ENCODE measurements at places on chromosomes 16 and 17.

DNA sequence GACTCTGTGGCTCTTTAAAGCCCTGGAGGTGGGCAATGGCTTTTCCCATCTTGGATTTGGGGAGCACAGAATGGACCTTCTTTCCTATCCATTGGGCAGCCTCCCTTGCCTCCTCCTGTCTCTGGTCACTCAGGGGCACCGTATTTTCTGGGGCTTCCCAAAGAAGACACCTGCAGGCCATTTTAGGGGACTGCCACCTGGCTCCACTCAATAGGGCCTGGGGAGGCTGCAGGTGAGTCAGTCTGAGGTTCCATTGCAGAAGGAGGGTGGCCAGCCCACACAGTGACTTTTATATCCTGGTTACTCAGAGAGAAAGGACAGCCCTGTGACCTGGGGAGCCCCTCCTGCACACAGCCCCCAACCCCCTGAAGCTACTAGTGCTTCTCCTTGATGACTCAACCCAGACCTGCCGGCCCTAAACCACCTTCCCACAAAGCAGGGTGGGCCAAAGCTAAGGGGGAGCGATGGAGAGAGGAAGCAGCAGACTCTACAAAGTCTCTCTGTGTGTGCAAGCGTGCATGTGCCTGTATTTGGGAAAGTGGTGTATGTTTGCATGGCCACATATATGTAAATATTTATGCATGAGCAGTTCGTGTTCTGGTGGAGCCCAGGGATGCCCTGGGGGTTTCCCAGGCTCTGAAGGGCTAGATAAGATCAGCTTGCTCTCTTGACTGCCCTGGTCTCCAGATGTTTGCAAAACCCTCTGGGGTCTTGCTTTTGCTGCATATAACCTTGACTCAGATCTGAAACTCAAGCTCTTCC, 5.0 kb downstream of the CX3CL1 start:
- DNase-seq, result no peak

DNA sequence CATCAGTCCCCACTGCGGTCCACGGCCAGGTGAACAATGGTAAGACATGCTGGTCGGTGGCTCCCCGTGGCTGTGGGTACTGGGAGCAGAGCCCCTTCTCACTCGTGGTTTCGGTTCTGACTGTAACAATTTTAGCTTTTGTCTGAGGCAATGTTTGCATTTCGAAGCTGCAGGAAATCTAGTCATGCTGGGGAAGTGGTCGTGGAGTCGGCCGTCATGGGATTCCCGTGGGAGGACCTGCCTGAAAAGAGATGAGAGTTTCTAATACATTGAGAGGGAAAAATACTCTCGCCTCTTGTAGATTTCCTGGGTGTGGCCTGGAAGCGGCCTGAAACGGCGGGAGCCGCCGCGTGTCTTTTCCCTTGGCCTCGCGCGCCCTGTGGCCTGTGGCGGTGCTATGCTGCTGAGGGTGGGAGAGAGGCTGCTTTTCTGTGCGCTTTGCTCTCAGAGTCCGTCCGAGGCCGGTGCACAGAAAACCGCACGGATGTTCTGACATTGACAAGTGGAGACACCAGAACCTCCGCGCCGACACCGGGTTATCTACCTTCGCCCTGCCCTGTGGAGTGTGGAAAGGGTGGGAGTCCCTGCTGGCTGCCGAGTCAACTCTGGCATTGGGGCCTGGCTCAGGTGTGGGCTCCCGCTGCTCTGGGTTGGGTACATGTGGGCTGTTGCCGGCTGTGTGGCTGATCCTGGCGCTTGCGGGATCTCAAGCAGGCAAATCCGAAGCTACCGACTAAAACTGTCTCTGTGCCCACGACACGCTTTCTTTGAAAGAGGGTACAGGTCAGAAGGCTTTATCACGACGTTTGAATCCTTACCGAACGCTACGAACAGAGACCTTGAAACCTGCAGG, 60.8 kb downstream of the WDR45B start:
- no peak for DNase-seq

GRCh38 chr16:9118170-9118569, 26.7 kb downstream of the HAPSTR1 start:
- DNase-seq, result no peak

DNA sequence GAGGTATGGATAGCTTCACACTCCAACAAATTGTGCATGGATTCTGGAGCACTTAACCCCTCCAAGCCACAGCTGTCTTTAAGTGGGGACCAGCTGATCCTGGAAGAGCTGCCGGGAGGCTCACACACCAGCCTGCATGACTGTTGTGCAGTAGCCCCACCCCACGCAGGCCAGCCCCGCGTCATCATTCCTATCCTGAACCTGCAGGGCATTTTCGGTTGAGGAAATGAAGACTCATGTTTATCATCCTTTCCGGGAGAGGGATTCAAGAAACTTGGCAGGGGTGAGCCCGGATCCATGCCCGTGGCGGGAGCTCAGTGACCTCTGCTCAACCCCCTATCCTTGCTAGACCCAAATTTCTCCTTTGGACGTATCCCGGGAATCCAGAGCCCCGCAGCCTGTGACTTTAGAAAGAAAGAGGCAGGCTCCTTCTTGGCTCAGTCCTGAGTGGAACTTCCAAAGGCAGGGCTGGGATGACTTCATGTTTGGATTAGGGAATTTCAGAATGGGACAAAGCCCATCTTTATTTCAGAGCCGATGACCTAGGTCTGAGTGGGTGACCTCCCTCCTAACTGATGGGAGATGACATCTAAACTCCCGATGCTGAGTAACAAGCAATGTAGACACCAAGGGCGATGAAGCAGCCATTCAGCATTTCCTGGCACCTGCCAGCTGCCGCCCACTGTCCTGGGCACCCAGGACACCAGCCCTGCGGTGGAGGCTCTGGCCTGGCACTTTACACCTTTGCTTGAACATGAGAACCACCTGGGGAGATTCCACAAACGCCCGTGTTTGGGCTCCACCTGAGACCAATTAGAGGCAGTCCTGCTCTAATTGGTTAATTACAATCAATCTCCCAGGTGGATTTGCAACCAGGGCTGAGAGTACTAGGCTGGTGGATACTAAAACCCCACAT, 43.3 kb upstream of the CMIP start:
- no peak for DNase-seq

- no peak for DNase-seq
Measured at GRCh38 chr17:22270381-22270780, 578.1 kb downstream of the KCNJ18 start.

DNA sequence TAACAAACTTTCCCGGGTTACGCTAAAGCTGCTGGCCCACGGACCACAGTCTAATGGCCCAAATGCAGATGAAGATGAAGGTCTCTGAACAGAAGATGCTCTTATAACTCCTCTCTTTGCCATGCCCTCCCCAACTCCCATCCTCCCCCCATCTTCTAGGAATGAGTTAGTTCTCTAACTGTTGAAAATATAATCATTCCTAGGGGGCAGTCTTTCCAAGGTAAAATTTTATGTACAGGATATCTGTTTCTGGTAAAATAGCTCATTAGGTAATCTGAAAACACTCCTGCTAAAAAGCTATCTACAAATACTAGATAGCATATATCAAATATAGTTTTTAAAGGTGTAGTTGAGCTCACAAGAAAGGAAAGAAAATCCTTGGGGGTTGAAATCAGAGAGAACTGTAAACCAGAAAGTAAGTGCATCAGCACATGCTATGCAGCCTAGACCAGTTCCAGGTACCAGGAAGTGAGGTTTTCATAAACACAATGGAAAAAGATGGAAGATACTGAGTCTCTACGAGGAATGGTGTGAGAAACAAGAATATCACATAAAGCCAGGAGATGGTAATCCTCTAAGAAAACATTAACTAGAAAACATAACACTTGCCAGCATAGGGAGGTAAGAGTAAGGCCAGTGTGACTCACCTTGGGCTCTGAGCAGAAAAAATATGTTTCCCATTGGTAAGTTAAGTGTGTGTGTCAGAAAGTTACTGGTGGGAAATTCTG, 38.1 kb downstream of the CMC2 start:
- no peak for DNase-seq

GRCh38 chr16:23319861-23320615, 17.9 kb downstream of the SCNN1B start:
- no peak for DNase-seq
